ENCODE measurements at places on chromosomes 11 and 22.
A peak's percentile ranks its signal among the peaks of the same experiment; 100 is the strongest.

DNA sequence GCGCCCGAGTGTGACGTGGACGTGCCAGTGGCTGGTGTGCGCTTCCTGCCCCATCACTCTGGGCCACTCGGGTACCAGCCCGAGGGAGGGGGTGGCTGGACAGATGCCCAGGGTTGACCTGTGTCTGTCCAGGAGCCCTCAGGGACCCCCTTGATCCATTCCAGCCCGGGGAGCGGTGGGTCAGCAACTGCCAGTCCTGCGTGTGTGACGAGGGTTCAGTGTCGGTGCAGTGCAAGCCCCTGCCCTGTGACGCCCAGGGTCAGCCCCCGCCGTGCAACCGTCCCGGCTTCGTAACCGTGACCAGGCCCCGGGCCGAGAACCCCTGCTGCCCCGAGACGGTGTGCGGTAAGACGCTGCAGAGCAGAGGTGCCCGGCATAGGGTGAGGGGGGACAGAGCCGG lies 34.5 kb downstream of the MUC5B start:
- DNase-seq: no peak

GRCh38 chr22:22342697-22343580 lies 98.4 kb downstream of the VPREB1 start:
- DNase-seq: peak; percentile 48

GRCh38 chr22:37258753-37259401 lies 14.8 kb upstream of the RAC2 start:
- DNase-seq: no peak

DNA sequence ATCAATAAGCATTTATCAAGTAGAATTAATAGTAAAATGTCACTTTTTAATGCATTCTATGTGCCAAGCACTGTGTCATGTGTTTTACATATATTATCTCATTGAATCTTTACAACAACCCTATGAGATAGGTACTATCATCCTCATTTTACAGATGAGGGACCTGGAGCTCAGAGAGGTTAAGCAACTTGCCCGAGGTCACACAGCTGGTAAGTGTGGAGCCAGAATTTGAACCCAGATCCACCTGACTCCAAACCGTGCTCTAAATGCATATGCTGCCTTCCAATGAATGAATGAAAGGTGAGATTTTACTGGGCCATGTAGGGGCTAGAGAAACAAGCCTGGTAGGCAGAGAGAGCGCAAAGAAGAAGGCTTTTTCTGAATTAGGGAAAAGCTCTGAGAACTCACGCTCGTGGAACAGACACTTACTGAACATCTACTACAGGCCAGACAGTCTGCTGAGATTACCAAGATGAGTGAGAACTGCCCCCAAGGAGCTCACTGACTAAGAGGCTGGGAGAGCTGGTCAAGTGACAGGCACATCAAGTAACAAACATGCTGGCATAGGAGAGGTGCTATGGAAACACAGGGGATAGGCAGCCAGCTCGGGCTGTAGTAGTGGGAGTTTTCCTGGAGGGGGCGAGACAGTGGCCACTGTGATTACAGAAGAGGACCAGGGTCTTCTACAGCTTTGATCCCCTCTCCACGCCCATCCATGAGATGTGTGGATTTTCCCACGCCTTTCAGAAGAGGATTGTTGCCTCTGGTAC lies 4.4 kb downstream of the ABCG4 start:
- no peak for DNase-seq

GRCh38 chr11:110808248-110808647 lies 96.0 kb upstream of the ARHGAP20 start:
- DNase-seq: no peak

- DNase-seq: no peak
Observed at GRCh38 chr11:115197433-115197832, 306.8 kb downstream of the CADM1 start.

DNA sequence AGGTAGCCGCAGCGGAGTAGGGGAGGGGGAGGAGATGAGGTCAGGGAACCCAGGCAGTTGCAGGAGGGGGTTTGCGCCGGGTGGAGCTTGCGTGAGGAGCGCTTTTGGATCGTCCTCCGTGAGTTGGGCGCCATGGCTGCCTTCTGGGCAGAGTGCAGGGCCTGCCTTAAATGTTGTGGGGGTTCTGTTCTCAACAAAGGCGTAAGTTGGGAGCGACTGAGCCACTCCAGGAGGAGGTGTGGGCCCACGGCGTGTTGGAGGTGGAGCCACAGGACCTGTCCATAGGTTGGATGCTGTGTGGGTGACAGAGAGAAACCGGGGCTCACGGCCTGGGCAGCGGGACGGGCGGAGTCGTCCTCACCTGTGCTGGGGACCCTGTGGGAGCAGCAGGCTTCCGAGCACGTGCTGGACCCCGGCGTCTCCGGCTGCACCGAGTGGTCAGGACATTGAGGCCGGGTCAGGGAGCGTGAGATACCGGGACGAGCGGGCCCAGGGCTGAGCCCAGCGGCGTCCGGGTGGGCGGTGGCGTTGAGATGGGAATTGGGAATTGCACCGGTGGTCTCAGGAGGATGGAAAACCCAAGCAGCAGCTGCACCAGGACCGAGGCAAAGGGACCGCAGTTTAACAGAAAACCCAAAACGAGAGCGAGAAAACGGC lies 977 bp upstream of the PGGHG start:
- peak; percentile 65 for DNase-seq

DNA sequence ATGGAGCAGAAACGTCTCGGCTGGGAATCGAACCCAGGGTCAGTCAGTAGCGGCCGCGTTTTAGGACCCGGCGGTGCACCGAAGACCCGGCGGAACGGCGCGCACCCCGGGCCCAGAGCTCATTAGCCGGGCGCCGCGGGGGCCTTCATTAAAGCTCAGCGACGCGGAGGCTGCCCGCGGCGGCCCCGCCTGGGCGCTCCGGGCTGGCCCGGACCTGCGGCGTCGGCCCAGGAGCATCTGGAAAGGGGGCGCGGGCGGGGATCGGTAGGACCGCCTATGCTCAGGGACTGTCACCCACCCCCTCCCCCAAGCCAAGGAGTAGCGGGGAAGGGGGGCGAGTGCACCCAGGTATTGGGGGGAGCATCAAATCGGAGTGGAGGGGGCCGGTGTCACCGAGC lies 52.2 kb downstream of the CYTH4 start:
- no peak for DNase-seq

- no peak for DNase-seq
Observed at GRCh38 chr11:2846056-2846455, 39.5 kb downstream of the CDKN1C start.

DNA sequence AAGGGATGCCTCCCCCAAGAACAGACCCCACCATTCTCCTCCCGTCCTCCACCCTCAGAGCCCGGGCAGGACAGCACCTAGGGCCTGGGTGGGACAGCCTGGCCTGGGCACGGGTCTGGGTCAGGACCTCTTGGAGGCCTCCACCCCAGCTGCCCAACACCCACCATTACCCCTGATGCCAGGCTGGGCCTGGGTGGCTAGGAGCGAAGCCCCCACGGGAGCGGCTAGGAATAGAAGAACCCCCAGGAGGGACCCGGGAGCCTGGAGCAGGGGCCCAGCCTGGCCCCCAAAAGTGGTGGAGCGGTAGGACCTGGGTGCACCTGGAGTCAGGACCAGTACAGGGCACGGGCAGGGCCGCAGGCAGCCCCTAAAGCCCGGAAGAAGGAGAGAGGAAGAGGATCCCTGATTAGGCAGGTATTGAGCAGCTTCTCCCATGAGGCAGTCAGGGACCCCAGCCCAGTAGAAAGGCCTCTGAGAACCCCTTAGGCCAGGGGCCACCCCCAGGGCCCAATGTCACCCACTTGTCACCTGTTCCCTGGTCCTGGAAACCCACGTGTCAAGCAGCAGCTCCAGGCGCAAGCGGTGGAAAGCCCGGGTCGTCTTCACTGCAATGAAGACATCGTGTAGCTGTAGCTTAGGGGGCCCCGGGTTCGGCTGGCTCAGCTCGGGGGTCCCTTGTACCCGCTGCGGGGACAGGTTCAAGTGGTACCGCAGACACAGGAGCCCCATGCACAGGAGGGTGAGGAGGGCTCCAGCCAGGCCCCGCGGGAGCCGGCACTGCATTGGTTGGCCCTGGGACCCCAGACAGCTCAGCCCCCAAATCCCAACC lies 575 bp downstream of the MFNG start:
- peak; percentile 4 for DNase-seq

GRCh38 chr11:828506-829175 lies 922 bp downstream of the CRACR2B start:
- DNase-seq: no peak

Measured in CD4-positive, alpha-beta T cell treated with Interleukin-1 beta for 1 hour (primary cell).